ENCODE measurements at places on chromosomes 3 and 15.
A peak's percentile ranks its signal among the peaks of the same experiment; 100 is the strongest.

GRCh38 chr15:101003081-101003480 is 83.9 kb downstream of the LRRK1 start:
- no peak for DNase-seq

GRCh38 chr15:67915461-67916374 is 75.9 kb upstream of the RNU6-1 start:
- DNase-seq, result no peak

DNA sequence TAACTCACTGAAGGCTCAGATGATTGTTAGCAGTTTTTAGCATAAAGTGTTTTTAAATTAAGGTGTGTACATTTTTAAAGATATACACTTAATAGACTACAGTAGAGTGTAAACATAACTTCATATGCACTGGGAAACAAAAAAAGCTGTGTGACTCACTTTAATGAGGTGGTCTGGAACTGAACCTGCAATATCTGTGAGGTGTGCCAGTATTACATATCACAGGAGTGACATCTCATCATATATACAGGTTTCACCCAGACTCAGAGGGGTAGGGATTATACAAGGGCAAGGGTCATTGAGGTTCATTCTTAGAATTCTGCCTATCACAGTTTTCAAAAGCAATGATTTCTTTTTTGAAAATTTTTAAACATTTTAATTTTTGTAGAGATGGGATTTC is 7.3 kb upstream of the SNRK start:
- no peak for DNase-seq

DNA sequence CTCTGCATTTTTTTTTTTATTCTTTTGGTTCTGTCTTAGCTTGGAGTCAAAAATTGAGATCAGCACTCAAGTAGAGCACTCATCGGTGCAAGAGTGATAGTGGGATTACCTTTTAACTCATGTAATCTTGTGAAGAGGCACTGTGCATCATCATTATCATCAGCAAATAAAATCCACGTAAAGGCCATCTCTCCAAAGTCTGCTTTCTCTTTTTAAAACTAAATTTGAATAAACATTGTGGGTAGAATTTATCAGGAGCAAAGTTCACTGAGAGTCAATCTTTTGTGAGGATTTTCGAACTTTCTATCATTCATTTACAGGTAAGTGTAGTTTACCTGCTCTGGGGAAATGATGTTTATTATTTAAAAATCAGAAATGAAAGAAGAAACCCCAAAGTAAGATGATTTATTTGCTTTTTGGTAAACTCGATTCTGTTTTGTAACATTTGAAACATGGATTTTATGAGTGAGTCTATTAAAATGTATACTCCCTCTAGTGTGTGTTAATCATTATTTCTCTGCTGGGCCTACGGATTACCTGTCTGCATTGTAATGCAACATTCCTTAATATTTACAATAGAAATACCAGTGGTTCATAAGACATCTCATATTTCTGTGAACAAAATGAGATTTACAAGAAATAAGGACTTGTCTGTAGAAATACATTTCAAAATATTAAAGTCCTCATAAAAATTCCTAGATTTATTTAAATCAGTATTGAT is 327.7 kb upstream of the NAALADL2 start:
- no peak for DNase-seq

GRCh38 chr15:50275091-50275490 is 9.6 kb upstream of the HDC start:
- DNase-seq, result no peak

DNA sequence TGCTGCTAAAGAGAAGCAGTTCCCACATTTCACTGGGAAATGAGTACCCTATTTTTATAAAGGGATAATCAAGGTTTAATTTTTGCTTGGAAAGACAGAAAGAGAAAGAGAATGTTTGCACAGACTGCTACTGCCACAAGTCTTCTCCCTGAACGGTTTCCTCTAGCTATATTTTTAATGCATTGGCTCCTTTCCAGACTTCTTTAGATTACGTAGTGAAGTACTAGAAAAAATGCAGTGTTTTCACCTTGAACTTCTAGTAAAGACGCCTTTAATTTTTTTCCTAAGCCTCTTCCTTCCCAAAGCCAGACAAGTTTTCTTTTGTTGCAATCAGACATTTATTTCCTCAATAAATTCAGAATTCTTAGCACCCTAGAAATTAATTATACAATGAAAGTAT is 248.3 kb upstream of the CCDC54 start:
- DNase-seq, result no peak

- DNase-seq, result no peak
These were observed 482.6 kb upstream of the ZNF717 start for GRCh38 chr3:76267851-76268380.

GRCh38 chr15:83219026-83219425 is 11.4 kb upstream of the HDGFL3 start:
- no peak for DNase-seq

DNA sequence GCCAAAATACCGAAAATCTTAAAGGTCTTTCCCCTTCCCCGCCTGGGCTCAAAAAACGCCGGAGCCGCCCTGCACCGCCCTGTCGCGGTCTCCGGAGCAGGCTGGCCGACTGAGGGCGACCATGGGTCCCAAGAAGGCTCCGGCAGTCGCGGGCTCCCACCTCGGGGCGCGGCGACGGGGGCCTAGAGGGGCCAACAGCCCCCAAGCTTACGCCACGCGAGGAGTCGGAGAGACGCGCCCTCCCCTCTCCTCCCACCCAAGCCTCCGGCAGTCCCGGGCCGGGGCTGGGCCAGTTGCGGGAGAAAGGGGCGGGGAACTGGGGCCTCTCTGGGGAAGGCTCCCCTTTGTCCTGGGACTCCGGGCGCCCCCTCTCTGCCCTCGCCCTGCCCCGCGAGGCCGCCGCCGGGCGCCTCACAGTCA is 69.2 kb downstream of the GOLGA8B start:
- no peak for DNase-seq

GRCh38 chr3:77179762-77180161 is 139.9 kb downstream of the ROBO2 start:
- no peak for DNase-seq

DNA sequence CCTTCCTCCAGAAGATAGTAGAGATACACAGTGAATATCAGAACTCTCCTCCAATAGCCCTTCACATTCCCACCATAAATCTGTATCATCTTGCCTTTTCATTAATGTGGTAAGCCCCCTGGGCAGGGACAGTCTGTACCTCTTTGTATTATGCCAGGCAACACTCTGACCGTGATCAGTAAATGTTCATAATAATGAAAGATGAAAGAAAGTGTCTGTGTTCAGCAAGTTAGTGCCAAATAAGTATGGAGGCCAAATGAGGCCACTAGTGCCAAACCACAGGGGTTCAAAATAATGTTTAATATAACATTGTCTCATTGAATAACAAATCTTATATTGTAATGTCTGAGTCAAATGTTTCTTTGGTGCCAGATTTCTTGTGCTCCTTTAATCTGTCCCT is 104.3 kb downstream of the CMSS1 start:
- no peak for DNase-seq

DNA sequence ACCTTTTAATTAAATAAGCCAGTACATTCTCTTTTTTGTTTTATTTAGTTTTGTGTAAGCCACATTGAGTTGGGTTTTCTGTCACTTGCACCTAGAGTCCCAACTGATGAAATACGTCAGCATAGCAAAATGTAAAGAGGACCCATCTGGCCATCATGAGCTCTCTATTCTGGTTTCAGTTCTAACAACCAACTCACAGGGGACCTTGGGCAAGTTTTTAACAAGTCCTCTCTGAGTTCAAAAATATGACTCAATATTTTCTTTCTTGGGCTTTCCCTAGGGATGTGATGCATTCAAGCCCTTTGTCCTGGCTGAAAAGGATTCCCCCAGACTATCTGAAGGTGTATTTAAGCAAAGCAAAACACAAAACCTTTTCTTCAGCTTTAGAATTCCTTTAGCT is 32.9 kb downstream of the PLCH1 start:
- no peak for DNase-seq

- peak; percentile 90 for DNase-seq
These were observed 40.1 kb downstream of the SETMAR start for GRCh38 chr3:4343258-4343657.

DNA sequence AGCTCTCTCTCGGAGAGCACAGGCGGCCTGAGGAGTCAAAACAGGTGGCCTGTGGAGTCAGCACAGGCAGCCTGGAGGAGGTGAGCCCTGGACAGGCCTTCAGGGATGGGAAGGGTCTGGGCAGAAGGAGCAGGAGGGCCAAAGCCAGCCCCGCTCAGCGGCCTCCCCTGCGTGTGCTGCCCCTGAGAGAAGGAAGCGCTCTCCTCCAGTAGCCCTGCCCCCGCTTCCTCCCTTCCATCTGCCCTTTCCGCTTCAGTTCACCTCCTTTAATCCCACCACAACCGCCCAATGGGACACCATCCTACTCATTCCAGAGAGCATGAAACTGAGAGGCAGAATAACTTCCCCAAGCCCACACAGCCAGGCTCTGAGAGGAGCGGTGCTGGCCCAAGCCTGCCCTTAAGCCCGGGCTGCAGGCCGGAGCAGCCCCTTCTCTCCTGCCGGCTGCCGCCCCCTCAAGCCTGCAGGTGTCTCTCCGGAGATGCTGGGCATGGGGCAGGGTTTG is 3.2 kb upstream of the NR2E3 start:
- DNase-seq, result peak; percentile 26

DNA sequence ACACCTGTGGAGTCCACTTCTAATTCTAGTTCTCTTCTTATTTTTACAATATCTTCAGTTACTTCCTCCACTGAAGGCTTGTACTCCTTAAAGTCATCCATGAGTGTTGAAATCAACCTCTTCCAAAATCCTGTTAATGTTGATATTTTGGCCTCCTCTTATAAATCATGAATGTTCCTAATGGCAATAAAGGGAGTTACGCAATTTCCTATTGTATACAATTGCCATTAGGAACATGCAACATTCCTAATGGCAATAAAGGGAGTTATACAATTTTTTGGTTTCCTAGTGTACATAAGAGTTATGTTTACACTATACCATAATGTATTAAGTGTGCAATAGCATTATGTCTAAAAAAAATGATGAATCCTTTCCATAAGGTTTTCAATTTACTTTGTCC is 9.2 kb upstream of the TIGIT start:
- no peak for DNase-seq

DNA sequence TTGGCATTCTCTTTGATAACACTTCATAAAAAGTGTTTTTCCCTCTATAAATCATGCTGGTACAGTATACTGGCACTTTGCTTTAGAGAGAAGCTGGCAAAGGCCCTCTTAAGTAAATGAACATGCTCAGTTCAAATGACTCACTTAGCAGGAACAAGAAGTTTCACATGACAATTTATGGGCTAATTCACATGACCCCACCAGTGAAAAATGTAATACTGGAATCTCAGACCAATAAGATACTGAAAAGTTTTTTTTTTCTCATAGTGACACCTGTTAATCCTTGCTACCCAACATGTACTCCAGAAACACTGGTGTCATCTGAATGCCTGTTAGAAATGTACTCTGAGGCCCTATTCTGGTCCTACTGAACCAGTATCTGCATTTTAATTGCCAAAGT is 13.9 kb downstream of the BTBD1 start:
- DNase-seq, result peak; percentile 65

- DNase-seq, result no peak
These were observed 30.9 kb upstream of the FOXP1 start for GRCh38 chr3:71614426-71614825.

DNA sequence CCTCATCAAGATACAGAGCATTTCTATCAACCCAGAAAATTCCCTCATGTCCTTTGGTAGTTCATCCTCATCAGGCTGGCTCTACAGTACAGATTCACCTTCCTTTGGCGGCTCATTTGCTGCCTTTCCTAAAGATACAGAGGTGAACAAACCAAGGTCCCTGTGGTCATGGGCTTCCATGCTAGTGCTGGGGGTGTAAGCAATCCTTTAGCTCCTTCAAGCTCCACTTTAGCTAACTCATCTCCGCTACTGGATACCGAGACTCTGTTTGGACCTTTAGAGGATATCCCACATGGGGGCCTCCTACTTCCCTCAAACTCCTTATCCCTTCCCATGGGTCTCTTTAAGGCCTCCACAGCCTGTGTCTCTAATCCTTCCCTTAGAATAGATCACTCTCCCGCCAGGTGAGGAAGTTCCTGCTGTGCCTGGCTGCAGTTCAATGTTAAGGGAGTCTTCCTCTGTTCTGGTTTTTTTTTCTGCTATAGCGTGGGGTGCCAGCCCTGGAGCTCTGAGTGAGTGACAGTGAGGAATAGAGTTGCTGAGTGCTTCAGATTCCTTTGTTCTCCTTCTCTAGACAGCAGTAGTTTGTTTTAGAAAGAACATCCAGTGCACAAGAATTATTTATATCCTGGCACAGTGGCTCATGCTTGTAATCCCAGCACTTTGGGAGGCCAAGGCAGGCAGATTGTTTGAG is 30.7 kb downstream of the CLEC3B start:
- DNase-seq, result peak; percentile 35

- DNase-seq, result peak; percentile 38
These were observed at the start of the genes FOXL2 and FOXL2NB for GRCh38 chr3:138946663-138947494. TSS of gene FOXL2 (minus strand) at chr3:138947137. CDS start at chr3:138946722, 415 bp downstream. TSS of gene FOXL2NB (plus strand) at chr3:138947217. CDS start at chr3:138947365, 148 bp downstream.

DNA sequence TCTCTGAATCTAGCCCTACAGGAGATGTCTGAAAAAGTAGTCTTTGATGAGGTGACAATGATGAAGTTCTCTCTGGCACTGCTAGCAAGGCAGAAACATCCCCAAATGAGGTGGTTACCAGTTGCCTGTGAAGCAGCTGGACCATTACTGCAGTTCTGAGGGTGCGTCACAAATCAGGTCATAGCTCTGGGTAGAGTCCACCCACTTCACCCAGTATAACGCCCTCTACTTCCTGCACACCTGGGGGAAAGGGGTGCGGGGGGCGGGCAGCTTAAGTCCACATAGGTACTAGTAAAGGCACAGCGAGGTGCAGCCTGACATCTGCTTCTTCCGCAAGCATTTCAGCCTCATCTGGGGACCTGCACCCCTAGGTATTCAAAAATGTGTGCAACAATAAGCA is 13.4 kb upstream of the SATB1 start:
- DNase-seq, result no peak

GRCh38 chr3:136685882-136686281 is 66.3 kb downstream of the STAG1 start:
- DNase-seq, result no peak

GRCh38 chr3:47000198-47000815 is 20.8 kb downstream of the NBEAL2 start:
- no peak for DNase-seq

- DNase-seq, result no peak
These were observed 74.0 kb downstream of the AKAP13 start for GRCh38 chr15:85454403-85454802.

GRCh38 chr15:59614153-59614552 is 2.6 kb downstream of the GCNT3 start:
- no peak for DNase-seq

DNA sequence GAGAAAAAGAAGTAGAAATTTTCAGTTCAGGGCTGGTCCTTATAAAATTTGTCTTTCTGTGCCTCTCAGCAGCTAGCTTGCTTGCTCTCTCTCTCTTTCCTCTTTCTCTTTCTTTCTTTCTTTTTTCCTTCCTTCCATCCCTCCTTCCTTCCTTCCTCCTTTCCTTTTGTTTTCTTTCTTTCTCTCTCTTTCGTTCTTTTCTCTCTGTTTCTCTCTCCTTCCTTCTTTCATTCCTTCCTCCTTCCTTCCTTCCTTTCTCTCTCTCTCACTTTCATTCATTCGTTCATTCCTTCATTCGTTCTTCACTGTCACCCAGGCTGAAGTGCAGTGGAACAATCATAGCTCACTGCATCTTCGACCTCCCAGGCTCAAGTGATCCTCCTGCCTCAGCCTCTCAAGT is 69.3 kb upstream of the CPOX start:
- no peak for DNase-seq

Measured in astrocyte (in vitro differentiated cells and primary cell).